ENCODE measurements at places on chromosomes 16 and 17. TPM values are rescaled to one million over a fixed set of nuclear protein-coding genes. Genes with fewer than 3 reads are reported as not detected.

IFI35 gene
- total RNA-seq: 45.2 TPM

SECTM1 gene
- 49.5 TPM for total RNA-seq

DNA sequence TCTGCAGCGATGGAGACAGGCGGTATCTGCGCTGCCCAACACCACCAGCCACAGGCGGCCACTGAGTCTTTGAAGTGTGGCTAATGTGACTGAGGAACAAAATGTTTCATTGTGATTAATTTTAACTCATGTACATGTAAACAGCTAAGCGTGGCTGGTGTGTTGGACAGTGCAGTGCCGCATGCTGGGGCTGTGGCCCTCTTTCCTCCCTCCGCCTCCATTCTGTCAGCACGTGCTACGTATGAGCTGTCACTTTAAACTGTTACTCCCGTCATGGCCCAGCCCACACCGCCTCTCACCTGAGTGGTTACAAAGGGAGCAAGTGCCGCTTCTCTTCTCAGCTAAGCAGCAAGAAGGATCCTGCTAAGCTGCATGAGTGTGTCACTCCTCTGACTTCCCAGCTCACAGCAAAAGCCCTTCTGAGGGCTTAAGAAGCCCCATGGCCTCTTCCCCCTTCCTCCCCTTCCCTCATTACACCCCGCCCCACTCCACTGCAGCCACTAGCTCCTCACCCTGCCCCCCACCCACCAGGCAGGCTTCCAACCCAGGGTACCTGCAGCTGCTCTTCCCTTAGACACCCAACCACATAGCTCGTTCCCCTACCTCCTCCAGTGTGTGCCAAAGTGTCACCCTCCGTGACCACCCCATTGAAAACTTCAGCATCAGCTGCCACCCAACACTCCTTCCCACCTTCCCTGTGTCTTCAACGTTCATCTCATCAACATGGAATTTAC is 15.0 kb downstream of the HASPIN start:
- DNase-seq: no peak
- no peak overlapping the region for H3K27ac ChIP-seq
- no peaks in the 10 kb centered on the region for H3K27me3 ChIP-seq
- H3K4me3 ChIP-seq: no peak overlapping the region
- no peaks in the 10 kb centered on the region for H3K36me3 ChIP-seq

DNA sequence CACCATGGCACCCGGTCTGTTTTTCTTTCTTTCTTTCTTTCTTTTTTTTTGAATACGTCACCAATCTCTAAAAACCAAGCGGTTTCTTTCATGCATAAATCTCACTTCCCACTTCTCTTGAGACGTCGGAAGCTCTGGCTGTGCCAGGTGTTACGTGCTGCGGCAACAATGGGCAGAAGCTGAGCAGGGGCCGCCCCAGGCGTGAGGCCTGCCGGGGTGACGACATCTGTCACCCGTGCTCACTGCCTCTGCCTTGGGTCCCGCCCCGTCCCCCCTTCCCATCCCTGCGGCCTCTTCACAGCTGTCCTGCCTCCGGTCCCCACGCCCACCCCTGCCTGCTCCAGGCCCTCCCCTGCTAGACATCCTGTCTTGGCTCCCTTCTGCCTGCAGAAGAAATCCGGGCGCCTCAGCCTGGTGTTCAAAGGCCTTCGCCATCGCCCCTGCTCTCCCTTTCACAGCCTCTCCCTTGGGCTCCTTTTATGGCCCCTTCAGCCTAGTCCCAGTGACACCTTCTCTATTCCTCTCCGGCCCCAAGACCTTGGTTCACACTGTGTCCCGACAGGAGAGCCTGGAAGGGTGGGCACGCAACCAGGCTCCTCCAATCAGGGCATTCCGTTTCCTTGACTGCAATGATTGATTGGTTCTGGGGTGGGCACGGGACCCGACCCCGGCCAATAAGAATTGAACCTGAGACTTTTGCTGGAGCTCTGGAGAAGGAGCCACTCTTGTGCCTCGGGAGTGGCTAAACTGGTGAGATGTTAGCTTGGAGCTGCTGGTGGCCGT is 4.8 kb downstream of the P2RX1 start:
- H3K4me1 ChIP-seq: no peaks in the 10 kb centered on the region
- no peak for DNase-seq
- no peak overlapping the region for H3K4me3 ChIP-seq
- H3K36me3 ChIP-seq: no peaks in the 10 kb centered on the region

- H3K4me3 ChIP-seq: no peak overlapping the region
- H3K4me1 ChIP-seq: peaks cover 10% of the 10 kb centered on the region
- DNase-seq: no peak
- no peaks in the 10 kb centered on the region for H3K27me3 ChIP-seq
- peak overlapping the region; percentile 17 for H3K27ac ChIP-seq
- no peaks in the 10 kb centered on the region for H3K36me3 ChIP-seq
These were observed 18.6 kb downstream of the FOXN1 start for GRCh38 chr17:28524476-28525424.

DNA sequence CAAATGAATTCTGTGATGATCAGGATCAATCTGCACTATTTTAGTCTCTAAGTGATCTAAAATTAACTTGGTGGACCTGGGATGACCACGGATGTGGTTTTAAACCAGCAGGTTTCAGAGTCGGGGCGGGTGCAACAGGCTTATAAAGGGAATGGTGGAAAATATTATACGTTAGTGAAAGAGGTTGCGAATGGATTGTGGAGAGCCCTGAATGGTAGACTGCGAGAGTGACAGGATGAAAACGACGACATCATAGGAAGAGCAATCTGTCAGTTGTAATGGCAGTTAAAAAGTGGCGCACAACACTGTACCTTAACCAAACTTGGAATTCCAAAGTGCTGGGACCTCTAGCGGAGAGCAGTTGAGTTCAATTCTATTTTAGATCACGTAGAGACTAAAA is 1.2 kb upstream of the CYB5B start:
- H3K4me1 ChIP-seq: no peaks in the 10 kb centered on the region
- H3K36me3 ChIP-seq: peaks cover 8% of the 10 kb centered on the region
- DNase-seq: no peak
- no peak overlapping the region for H3K4me3 ChIP-seq
- no peaks in the 10 kb centered on the region for H3K27me3 ChIP-seq

GRCh38 chr16:1071561-1072225 is 854 bp upstream of the SSTR5 start:
- H3K4me1 ChIP-seq: peaks cover 8% of the 10 kb centered on the region
- no peak overlapping the region for H3K4me3 ChIP-seq
- no peak for DNase-seq
- H3K27ac ChIP-seq: no peak overlapping the region

GRCh38 chr17:9200699-9201359 is 179.5 kb downstream of the NTN1 start:
- H3K4me1 ChIP-seq: peaks cover under 1% of the 10 kb centered on the region
- no peak overlapping the region for H3K27ac ChIP-seq
- no peaks in the 10 kb centered on the region for H3K27me3 ChIP-seq
- H3K36me3 ChIP-seq: peaks cover 4% of the 10 kb centered on the region
- no peak overlapping the region for H3K4me3 ChIP-seq
- no peak for DNase-seq

DNA sequence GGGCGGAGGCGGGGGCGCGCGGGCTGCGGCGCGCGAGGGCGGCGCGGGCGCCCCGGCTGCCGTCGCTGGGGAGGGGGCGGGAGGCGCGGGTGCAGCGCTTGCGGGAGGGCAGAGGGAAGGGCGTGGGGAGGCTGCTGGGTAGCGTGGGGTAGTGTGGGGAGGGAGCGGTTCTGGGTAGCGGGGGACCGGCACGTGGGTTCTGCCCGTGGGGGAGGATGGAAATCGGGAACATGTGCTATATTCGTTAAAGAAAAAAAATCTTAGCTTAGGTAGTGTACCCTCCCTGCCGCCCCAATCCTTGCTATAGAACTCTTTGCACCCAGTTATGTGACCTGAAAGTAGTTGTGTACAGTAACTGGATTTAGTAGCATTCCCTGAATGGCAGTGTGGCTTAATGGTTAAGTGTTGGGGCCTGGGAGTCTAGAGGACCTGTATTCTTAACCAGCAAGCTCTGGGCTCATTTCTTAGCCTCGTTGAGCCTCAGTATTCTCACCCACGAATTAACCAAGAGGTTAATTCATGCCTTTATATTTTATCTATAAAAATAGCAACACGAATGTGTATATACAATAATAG is 646 bp downstream of the RABEP1 start:
- no peak overlapping the region for H3K27ac ChIP-seq
- peak overlapping the region; percentile 94 for H3K4me3 ChIP-seq
- DNase-seq: no peak
- no peaks in the 10 kb centered on the region for H3K4me1 ChIP-seq

GRCh38 chr17:41957031-41957868 is 9.3 kb upstream of the CNP start:
- no peak overlapping the region for H3K4me3 ChIP-seq
- no peaks in the 10 kb centered on the region for H3K36me3 ChIP-seq
- no peak for DNase-seq
- H3K27me3 ChIP-seq: no peaks in the 10 kb centered on the region

- DNase-seq: no peak
- no peaks in the 10 kb centered on the region for H3K4me1 ChIP-seq
- no peak overlapping the region for H3K27ac ChIP-seq
- H3K27me3 ChIP-seq: no peaks in the 10 kb centered on the region
These were observed 16.2 kb downstream of the IRX5 start for GRCh38 chr16:54946909-54947308.

- H3K27ac ChIP-seq: no peak overlapping the region
- no peaks in the 10 kb centered on the region for H3K27me3 ChIP-seq
- no peak overlapping the region for H3K4me3 ChIP-seq
These were observed 30.5 kb downstream of the DHX38 start for GRCh38 chr16:72124148-72124547.

DNA sequence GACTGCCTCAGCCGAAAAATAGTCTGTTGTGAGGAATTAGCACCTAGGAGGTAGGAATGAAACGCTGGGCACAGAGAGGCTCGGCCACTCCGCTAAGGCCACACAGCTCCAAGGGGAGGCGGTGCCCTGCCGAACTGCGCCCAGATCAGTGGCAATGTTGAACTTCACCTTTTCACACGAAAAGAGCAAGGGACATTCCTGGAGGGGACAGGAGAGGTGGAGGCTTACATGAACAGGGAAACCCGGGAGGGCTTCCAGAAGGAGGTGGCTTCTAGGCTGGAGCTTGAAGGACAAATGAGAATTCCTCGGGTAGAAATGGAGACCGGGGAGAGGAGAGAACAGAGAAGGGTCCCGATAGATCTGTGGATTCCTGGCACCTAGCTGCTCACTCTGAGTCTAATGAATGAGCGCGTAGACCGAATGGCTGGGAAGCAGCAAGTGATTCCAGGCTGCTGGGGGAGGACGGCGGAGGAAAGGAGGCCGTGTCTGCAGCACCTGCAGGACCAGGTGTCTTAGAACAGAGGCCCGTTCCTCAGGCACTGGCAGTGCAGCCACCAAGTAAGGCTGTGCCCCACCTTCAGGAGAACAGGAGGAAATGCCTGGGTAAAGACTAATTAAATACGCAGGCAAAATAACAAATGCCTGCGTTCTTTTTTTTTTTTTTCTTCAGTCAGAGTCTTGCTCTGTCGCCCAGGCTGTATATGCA is 722 bp upstream of the SLC38A10 start:
- H3K27ac ChIP-seq: peak overlapping the region; percentile 88
- H3K4me3 ChIP-seq: peak overlapping the region; percentile 99
- peaks cover under 1% of the 10 kb centered on the region for H3K36me3 ChIP-seq

- H3K4me1 ChIP-seq: no peaks in the 10 kb centered on the region
- DNase-seq: no peak
- no peaks in the 10 kb centered on the region for H3K36me3 ChIP-seq
- no peaks in the 10 kb centered on the region for H3K27me3 ChIP-seq
- no peak overlapping the region for H3K27ac ChIP-seq
These were observed 23.4 kb downstream of the PIK3R5 start for GRCh38 chr17:8941980-8942622.

DNA sequence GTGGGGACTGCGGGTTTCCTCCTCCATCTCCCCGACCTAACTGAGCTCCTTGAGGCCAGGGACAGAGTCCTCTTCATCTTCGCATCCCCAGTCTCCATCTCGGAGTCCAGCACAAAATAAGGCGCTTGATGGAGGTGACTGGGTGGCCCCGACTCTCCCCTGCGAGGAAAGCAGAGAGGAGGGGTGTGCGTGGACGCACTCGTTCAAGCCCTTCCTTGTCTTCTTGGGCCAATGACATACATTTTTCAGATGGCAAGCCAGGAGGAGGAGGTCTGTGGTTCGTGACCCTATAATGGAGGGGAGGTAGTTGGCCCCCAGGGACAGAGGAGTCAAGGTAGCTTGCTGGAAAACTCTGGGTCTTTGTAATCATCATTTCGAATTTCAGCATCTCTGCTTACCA is 17.2 kb downstream of the CRISPLD2 start:
- peak overlapping the region; percentile 75 for H3K27ac ChIP-seq
- H3K4me1 ChIP-seq: peaks cover 3% of the 10 kb centered on the region
- no peaks in the 10 kb centered on the region for H3K27me3 ChIP-seq
- no peaks in the 10 kb centered on the region for H3K36me3 ChIP-seq

GRCh38 chr17:42459801-42460281 is 1.2 kb downstream of the ATP6V0A1 start:
- H3K27ac ChIP-seq: peak overlapping the region; percentile 92
- peaks cover 13% of the 10 kb centered on the region for H3K36me3 ChIP-seq
- no peaks in the 10 kb centered on the region for H3K27me3 ChIP-seq
- peaks cover 4% of the 10 kb centered on the region for H3K4me1 ChIP-seq
- H3K4me3 ChIP-seq: peak overlapping the region; percentile 90
- DNase-seq: no peak

DNA sequence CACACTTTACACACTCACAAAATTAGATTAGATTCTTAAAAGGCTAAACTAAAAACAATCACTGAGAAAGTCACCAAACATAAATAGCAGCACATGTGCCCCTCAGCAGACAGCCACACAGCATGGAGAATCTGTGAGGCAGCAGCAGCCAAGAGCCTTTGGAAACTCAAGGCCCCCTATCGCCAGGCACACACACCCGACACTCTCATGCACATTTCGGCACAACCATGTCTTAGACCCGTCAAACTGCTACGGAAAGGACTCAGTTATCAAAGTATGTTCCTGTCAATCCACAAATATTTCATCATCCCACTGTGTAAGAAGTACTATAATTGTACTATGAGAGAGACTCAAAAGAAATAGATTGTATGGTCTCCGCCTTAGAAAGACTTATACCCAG is 20.9 kb downstream of the UBE2O start:
- no peak for DNase-seq
- no peak overlapping the region for H3K27ac ChIP-seq
- H3K27me3 ChIP-seq: no peaks in the 10 kb centered on the region
